Fibroblast of skin of scalp (primary cell): ENCODE measurements at places on chromosomes 16 and 17.
A peak's percentile ranks its signal among the peaks of the same experiment; 100 is the strongest.

- no peak for DNase-seq
These were observed at the start of gene GP1BA for GRCh38 chr17:4931963-4932362. TSS of gene GP1BA (plus strand) at chr17:4932277. CDS start at chr17:4932605, 328 bp downstream.

- no peak for DNase-seq
These were observed 2.5 kb downstream of the NUBP2 start for GRCh38 chr16:1784977-1785845.

- peak; percentile 42 for DNase-seq
These were observed 13.5 kb upstream of the DHRS13 start for GRCh38 chr17:28916302-28916934.

DNA sequence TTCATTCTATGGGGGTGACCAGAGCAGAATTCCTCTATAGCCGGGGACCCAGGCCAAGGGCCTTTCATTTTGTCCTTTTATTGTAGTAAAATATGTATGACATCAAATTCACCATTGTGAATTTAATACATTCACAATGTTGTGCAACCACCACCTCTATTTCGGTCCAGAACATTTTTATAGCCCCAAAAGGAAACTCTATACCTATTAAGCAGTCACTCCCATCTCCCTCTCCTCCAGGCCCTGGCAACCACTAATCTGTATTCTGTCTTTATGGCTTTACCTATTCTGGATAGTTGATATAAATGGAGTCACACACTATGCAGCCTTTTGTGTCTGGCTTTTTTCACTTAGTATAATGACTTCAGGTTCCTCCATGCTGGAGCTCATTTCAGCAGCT is 9.7 kb upstream of the TNS4 start:
- DNase-seq = no peak

DNA sequence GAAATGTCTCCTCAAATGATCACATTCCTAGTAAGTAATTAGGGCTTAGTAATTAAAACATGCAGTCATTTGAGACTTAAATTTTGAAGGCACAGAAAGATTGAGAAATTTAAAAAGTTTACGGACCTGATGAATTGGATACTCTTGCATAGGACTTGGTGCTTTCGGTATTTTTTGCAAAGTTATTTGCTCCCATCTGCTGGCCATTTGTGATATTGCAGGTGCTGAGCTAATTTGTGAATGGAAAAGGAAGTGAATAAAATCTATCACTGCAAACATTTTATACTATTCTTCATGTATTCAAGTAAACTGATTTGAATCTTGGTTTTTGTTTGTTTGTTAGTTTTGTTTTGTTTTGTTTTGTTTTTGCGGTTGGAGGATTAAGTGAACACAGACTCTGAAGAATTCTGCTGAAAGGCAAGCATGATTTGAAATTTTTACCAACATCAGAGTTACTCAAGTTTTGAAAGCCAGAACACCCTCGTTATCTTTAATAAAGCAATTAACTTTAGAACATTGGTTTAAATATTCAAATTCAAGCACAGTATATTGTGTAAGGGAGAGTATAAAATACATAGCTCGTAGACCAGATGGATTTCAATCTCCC is 689.5 kb upstream of the RBFOX1 start:
- peak; percentile 49 for DNase-seq

- no peak for DNase-seq
These were observed 58.8 kb downstream of the USP10 start for GRCh38 chr16:84758627-84759026.

GRCh38 chr17:78476973-78477372 is 98.5 kb downstream of the PGS1 start:
- DNase-seq = no peak

- no peak for DNase-seq
These were observed 9.3 kb upstream of the CARD14 start for GRCh38 chr17:80160536-80160935.

DNA sequence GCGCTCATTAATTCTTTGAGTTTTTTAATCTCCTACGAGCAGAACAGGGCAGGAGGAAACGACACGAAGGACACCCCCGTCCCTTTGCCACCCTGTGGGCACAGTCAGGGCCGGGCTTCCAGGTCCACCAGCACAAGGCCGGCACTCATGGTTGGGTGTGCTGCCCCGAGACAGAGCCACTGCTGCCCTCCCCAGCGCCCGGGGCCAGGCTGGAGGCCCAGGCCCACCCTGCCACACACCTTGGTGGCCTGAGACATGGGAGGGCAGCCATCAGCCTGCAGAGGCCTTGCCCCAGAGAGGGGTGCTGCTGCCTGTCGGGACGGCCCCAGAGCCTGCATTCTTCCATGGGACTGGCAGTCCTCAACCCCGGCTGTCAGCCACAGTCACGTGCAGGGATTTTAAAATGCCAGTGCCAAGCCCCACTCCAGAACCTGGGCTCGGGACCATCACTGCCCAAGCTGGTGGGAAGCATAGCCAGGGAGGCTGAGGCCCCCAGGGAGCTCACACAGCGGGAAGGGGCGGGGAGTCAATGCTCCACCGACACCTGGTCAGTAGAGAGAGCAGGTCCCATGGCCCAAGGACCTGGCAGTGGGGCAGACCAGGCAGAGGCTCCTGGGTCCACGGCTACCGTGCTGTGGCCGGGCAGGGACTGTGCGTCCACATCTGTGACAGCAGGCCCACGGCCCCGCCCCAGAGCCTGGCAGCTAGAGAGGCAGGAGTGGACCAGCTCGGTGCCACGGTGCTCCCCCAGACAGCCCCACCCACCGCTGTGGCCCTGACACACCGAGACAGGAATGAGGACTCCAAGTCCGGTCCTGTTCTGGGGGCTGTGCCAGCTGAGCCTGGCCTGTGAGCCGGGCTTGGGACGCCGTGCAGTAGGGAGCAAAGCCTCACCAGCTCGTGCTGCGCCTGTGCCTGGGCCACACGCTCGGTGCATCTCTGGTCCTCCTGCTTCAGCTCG is 27.5 kb downstream of the CEP131 start:
- DNase-seq = no peak

DNA sequence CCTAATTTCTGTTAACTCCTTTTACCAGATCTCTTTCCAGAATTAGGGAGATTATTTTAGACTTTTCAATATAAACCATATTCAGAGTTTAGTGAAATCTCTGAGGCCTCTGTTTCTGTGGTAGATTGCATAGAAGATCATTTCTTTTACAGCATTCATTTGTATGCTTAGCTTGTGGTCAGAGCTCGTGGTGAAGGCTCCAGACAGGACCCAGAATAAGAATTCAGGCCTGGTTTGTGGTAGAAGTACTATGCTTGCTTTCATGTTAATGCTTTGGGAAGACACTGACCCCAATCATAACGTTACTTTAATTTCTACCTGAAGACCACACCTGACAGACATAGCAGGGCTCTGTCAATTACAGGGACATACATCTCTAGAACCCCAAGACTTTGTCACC is 258.1 kb downstream of the FTO start:
- DNase-seq = no peak

DNA sequence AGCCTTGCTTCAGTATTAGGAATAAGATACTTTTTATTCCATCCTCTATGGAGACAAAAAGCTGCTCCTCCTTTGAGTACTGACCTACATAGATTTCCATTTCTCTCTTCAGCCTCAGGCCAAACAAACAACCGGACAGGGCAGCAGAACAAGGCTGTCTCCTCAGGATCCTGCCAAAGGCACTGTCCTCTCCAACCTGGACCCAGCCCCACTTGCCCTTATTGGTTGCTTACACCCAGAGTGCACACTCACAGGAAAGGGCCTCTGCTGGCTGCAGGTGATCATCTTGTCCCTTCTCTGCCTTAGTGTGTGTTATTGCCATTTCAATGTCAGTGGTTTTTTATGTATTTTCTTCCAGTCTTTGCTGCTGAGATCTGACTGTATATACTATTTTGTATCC is 26.6 kb downstream of the LIG3 start:
- no peak for DNase-seq

GRCh38 chr17:80640366-80641084 is 95.9 kb downstream of the RPTOR start:
- DNase-seq = no peak

DNA sequence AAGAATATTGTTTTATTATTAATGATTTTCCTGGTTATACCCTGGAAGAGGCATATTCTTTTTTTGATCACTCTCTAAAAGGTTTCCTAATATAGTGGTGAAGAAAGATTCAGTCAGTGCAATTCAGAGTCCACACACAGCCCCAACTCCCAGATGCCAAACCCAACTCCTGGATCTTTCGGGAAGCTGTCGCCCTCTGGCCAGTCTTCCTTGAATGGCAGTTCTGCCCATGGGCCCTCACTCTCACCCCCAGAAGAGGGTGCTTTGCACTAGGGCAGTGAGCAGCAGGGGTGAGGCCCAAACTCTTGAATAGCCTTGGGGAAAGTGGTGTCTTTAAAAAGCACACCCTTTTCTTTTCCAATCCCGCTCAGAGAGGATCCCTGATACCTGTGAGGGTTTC is 11.0 kb downstream of the KRT32 start:
- DNase-seq = peak; percentile 34

DNA sequence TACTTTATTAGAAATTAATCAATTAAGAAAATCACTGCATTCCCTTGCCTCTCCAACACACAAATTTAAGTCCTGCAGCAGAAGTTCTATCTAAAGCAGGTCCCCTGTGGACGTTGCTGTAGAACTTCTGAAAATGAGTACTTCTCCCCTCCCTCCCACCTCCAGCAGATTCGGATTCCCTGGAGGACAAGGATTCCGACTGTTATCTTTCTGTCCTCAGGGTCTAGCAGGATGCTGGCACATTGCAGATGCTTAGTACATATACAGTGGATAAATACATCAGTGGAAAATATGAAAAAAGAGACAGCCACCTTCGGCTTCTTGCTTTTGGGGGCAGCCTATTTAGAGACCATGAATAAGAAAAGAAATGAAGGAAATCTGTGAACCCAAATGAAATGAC is 32.1 kb downstream of the NTN1 start:
- no peak for DNase-seq

DNA sequence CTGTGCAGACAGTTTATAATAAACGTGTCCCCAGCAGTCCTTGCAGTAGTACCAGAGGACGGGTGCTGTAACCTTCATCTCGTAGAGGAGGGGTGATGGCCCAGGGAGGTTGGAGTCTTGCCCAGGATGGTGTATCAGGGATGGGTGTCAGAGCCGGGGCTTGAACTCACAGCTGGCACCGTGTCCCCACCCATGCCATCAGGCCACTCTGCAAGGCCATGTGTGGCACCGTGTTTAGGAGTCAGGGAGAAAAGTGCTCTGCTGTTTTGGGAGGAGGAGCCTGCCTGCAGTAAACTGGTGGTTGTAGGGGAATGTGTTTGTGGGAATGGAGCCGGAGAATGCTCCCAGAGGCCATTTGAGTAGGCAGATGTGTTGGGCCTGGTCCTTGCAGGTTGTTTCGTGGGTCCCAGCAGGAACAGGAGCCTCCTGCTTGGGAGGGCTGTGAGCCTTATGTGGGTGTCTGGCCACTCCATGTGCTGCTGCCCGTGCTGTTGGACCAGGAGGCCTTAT is 1.7 kb downstream of the ADORA2B start:
- no peak for DNase-seq

GRCh38 chr16:48492133-48492532 is 106.9 kb upstream of the SIAH1 start:
- no peak for DNase-seq

DNA sequence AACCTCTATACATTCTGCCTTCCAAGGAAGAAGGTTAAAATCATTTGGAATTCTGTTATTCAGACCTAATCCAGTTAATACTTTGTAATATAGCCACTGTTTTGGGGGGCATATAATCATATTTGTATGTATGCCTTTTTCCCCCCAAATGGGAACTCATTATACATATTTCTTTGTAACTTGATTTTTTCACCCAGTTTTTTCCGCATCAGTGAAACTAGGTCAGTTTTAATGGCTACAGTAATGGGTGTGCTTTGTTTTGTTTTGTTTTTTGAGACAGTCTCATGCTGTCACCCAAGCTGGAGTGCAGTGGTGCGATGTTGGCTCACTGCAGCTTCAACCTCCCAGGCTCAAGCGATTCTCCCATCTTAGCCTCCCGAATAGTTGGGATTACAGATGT is 54.9 kb downstream of the WWP2 start:
- DNase-seq = no peak

- no peak for DNase-seq
These were observed 39.4 kb upstream of the B4GALNT2 start for GRCh38 chr17:49093131-49093530.

- DNase-seq = no peak
These were observed 14.4 kb downstream of the NUFIP2 start for GRCh38 chr17:29279397-29280070.

GRCh38 chr16:17847234-17847795 is 376.6 kb upstream of the XYLT1 start:
- DNase-seq = no peak

DNA sequence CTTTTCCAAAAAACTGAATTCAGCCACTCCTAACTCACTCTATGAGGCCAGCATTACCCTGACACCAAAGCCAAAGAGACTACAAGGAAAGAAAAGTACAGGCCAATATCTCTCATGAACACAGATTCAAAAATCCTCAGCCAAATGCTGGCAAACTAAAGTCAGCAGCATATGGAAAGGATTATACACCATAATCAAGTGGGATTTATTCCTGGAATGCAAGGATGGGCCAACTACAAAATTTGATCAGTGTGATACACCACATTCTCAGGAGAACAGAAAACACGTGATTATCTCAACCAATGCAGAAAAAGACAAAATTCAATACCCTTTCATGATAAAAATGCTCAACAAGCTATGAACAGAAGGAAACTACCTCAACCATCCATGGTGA is 7.7 kb upstream of the AATK start:
- peak; percentile 49 for DNase-seq

DNA sequence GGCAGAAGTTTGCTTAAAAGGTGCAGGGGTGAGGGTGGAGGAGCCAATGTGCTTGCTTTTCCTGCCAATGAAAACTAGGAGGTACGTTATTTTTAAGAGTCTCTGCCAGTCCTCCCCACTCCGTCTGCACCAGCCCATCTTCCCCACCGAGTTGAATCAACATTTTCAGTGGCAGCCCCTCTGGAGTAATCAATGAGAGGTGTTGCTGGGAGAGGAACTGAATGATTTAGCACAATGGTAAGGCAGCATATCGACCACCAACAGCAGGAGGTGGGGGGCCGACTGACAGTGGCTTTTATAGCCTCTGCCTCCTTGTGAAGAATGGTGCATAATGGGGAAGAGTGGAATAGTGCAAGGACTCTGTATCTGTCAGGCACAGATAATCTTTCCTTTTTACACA is 1465.0 kb upstream of the GOT2 start:
- DNase-seq = no peak

DNA sequence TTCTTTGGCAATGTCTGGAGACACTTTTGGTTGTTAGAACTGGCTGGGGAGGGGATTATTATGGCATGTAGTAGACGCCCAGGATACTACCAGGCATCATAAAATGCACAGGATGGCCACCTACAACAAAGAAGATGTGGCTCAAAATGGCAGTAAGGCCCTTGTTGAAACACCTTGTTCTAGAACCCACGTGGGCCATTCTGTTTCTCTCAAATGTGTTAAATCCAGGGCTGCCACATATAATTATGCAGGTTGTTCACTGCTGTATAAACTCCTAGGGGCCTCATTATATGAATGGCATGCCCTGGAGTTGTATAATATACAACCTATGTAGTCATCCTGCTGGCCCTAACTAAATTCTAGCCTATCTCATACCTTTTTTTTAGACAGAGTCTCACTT is 123.5 kb upstream of the HAS3 start:
- no peak for DNase-seq

GRCh38 chr16:30350134-30350871 is 4.8 kb downstream of the CD2BP2 start:
- no peak for DNase-seq

- no peak for DNase-seq
These were observed 20.5 kb downstream of the LASP1 start for GRCh38 chr17:38890410-38890746.

GRCh38 chr17:1942066-1942365 is 83.1 kb downstream of the RTN4RL1 start:
- DNase-seq = no peak
